Esophagus mucosa (tissue), 1 donor: ENCODE measurements at places on chromosomes 12 and 14. TPM values are rescaled to one million over a fixed set of nuclear protein-coding genes. Genes with fewer than 3 reads are reported as not detected.

SDR9C7 gene
- total RNA-seq: 26.0 TPM

RDH16 gene
- total RNA-seq: 2.4 TPM

PRH2 gene
- total RNA-seq: not detected

SIX6 gene
- total RNA-seq: not detected
